ENCODE measurements at places on chromosomes 5 and 9. TPM values are rescaled to one million over a fixed set of nuclear protein-coding genes. Genes with fewer than 3 reads are reported as not detected.

DNA sequence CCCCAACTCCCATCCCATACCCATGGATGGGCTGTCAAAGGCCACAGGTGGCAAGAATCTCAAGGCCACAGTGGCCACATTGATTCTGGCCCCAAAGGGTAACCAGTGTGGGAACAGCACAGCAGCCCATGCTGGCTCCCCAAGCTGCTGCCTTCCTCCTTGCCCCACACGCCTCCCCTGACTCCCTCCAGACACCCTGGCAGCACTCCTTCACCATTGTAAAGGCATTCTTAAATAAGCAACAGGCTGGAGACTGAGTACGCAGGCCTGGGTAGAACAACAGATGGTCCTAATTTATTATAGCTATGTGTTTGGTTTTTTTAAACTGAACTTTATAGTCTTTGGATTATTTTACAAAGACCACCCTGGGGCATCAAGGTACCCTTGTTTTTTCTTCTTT is 158.8 kb downstream of the TSSK1B start:
- no peak for DNase-seq

DNA sequence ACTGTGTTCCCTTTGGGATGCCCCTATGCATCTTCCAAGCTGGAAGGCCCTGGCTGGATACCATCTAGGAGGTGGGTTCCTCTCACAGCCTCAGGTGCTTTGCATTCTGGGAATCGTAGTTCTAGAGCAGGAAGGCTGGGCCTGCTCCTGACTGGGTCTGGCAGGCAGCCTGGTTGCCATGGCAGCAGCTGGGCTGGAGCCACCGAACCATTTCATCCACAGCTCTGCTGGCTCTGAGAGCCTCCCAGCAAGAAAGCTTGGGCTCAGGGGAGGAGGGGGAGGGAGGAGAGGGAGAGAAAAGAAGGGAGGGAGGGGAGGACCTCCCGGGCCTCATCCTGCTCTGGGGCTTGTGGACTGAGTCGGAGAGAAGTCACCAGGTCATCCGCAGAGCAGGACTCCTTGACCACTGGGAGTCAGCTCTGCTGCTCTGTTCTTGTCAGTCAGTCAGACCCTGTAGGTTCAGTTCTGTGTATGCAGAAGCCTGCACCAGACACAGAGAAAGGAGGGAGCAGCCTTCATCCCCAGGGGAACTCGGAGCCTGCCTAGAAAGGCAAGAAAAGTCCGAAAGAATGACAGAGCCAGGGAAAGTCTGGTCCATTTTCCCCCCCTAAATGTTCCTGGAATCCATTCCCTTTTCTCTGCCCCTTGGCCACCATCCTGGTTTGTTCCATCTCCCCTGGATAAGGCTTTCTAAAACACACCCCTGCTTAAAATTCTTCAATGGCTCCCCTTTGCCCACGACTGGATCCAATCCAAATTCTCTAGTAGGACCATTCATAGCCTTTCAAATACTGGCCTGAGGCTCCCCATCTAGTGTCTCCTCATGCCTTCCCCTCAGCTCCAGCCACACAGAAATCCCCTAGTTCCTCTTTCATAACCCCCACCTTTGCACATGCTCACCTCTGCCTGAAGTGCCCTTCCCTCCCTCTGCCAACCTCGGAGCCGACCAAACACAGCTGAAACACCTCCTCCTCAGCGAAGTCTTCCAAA is 65.4 kb upstream of the ARAP3 start:
- DNase-seq, result no peak

DNA sequence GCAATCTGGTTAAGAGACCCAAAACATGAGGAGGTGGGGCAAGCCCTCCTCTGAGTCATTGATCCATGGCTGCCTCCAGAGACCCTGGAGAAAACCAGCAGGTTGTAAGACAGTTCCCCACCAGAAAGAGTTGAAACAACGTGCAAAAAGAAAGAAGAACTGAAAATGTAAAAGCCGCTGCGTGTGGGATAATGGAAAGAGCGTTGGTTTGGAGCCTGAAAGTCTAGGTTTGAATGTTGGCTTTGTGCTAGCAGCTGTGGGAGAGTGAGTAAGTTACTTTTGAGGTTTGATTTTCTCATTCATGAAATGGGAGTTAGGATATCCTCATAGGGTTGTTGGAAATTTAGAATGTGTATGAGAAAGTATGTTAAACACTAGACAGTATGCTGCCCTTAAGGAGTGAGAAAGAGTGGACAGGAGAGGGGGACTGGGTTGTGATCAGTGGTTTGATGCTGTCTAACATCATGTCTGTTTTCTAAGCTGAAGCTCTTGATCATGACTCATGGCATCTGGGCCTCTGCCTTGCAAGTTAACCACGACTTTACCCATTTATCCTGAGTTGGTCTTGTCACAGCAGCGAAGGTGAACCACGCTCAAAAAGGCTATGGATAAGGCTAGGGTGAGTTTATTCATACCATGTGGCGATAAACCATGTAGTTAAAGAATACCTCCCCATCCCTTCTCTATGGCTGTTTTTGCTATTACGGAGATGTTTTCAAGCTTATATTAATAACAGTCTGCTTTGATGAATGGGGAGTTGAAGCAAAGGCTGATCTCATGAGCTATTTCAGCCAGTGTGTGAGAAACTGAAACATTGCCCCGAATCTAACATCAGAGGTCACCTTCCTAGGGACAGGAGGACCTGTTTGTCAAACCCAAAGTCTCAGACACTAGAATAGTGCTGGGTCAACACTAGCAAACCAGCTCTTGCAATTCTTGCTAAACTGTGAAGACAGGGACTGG is 41.3 kb downstream of the ZNF366 start:
- DNase-seq, result peak; percentile 3

DNA sequence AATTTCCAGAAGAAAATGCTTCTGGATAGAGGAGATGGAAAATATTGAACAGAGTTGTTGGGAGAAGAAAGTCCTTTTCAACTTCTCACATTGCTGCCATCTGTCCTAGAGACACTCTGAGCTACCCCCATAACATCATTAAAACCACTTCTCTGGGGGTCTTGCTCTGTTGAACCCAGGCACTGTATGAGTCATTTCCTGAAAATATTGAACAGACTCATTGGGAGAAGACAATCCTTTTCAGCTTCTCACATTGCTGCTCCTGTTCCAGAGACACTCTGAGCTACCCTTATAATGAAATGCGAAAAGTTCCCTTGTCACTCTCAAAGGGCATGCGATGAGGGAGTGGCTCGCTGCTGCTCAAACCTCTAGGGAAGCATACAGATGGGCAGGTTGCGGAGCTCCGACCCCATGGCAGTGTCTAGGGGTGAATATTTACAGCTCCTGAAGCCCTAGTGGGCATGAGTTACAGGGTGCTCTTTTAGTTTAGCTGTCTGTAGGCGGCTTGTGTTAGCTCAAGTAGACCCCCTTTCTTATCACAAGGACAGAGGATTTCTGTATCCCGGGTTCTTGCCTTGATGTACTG is 90.7 kb downstream of the CDKN2A start:
- DNase-seq, result no peak

GRCh38 chr5:20524991-20525529 is 537.1 kb upstream of the CDH18 start:
- DNase-seq, result no peak

GRCh38 chr9:101527066-101527465 is 6.6 kb upstream of the RNF20 start:
- no peak for DNase-seq

- no peak for DNase-seq
Observed at GRCh38 chr5:142053426-142054151, 40.8 kb upstream of the GNPDA1 start.

DNA sequence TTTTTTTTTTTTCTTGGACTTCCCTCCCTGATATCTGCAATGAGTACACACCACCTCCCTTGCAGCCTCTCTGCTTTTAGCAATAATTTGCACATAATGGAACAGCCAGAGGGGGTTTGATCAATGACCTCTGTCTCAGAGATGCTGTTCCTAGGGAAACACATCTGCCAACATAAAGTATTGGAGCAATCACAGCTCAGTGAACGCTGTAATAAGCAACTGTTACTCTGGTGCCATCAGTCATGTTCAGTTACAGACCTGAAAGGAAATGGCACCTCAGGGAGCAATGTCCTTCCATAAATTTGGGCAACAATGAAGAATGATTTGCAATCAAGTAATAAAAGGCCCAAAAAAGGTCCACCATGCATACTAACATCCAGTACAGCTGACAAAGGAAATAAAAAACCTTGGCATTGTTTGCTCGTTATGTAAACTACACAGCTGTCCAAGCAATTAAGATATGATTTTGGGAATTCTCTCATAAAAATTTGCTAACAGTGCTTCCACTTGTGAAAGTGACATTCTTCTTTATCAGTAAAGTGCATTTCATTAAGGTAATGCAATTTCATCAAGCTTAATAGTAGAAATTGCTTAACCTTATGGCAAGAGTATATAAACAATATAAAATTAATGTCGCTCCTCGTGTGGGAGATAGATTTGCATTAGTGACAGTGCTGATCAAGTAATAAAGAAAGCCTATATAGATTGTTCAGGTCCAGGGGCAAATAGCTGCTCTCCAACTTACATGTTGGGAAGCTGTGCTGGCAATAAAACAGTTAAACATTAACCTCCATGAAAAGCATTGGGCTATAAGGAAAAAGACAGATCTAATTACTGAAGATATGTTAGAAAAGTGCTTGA is 167.8 kb downstream of the RASEF start:
- no peak for DNase-seq

GRCh38 chr5:134878403-134878802 is 4.2 kb downstream of the TXNDC15 start:
- no peak for DNase-seq

The SNCB gene
- 0.79 TPM for total RNA-seq

The ANKRD31 gene
- 0.94 TPM for total RNA-seq

The POU4F3 gene
- total RNA-seq, result not detected

The SPATA6L gene
- 0.43 TPM for total RNA-seq

The SLC25A48 gene
- total RNA-seq, result not detected

Measured in activated CD8-positive, alpha-beta T cell treated with anti-CD3 and anti-CD28 coated beads for 36 hours (primary cell).